SW480 (cell line): ENCODE measurements at places on chromosomes 7 and 10.
A peak's percentile ranks its signal among the peaks of the same experiment; 100 is the strongest.

DNA sequence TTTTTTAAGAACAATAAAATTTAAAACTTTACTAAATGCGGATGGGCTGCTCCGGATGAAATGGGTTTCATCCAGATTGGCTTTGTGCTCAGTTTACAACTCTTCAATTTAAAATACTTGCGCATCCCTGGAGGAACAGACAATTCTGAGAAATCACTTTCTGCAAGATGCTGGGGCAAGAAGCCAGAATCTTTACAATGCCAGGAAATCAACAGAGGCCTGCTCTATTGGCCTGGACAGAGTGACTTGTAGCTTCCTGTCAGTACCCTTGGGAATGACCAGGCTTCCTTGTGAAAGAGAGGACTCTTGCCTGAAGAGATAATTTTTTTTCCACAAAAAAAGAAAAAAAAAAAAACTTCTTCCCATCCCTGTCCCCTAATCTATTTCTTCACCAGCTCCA, 3.9 kb upstream of the FAM13C start:
- DNase-seq: no peak

- DNase-seq: no peak
Measured at GRCh38 chr10:36450380-36450779, 675.0 kb upstream of the ANKRD30A start.

GRCh38 chr10:110723224-110723891, 79.2 kb downstream of the RBM20 start:
- no peak for DNase-seq

DNA sequence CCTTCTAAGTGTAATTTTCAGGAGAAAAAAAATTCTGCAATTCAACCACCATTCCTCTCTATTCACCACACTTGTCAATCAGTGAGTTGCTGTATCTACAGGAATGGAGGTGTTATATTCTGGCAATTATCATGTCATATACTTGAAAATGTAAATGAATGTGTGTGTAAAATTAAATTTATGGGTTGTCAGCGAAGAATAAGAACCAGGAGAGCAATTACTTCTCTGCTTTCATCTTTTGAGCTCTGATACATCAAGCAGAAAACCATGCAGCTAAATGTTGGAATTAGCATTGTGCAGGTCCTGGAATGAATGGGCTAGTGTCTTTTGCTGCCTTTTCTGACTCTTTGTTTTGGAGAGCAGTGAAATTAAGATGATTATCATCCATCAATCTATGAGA, 207.6 kb downstream of the FOXP2 start:
- no peak for DNase-seq

DNA sequence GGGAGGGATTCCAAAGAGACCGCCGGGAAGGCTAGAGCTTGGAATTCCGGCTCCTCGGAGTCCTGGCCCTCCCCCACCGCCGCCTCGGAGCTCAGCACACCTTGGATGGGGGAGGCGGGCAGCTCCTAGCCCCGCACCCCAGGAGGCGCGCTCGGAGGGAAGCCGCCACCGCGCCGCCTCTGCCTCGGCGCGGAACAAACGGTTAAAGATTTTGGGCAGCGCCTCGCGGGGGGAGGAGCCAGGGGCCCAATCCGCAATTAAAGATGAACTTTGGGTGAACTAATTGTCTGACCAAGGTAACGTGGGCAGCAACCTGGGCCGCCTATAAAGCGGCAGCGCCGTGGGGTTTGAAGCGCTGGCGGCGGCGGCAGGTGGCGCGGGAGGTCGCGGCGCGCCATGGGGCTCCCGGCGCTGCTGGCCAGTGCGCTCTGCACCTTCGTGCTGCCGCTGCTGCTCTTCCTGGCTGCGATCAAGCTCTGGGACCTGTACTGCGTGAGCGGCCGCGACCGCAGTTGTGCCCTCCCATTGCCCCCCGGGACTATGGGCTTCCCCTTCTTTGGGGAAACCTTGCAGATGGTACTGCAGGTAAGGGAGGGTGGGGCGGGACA, at the start of gene CYP26A1:
TSS of gene CYP26A1 (plus strand) at position 355 of the 608 bp plus-strand sequence. CDS start at position 397, 42 bp downstream.
- DNase-seq: peak; percentile 50

DNA sequence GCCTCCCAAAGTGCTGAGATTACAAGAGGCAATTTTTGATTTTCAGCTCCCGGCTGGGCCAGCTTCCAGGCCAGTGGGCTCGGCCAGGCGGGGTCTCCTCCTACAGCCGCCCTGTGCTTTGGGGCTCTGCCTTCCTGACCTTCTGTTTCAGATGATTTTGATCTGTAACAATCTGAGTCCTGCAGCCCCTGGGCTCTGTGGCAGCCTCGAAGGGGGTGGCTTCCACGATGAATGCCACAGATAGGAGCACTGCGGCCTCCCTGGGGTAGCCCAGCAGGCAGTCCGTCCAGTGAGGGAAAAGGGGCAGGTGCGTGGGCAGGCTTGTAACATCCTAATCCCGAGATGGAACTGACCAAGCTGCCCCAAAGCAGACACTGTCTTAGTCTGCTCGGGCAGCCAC, 177.5 kb downstream of the DNAJB6 start:
- no peak for DNase-seq

DNA sequence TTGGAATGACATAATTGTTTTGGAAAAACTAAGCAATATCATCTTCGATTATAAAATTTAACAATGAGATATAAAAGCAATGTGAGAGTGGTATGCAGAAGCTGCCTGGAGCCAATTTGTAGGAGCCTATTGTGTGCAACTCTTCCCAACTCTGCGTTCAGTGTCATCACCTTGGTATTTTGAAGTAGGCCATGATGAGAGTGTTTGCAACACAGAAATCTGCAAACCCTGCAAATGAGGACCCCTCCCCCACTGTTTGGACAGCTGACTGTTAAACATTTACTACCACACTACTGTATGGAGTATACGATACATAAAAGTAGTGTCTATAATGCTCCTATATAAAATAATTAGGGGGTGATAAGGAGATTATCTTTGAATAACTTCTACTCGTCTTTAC, 531.3 kb downstream of the ATRNL1 start:
- DNase-seq: no peak

DNA sequence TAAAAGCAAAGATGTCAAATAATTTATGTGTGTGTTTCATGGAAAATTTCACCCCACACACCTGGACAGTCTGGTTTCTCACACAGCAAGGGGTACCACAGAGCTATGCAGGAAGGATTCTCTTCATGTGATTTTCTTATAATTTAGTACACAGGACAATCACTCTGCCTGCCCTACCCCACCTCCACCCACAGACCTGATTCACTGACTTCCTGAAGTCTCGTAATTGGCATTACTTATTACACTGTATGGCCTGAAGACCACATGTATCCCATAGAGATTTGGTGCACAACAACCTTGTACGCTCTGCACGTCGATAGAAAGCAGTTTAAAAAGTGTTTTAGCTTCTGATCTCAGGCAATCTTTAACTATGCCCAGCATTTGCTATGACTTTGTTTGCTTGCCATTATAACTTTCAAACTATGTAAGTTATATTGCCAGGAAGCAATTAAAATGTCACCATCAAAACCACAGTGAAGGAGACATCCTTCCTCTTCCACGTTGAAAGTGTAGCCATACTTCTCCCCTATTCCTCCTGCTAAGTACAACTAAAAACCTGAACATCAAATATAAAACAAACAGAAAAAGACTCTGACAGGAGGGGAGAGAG, 279.4 kb upstream of the IMMP2L start:
- no peak for DNase-seq

DNA sequence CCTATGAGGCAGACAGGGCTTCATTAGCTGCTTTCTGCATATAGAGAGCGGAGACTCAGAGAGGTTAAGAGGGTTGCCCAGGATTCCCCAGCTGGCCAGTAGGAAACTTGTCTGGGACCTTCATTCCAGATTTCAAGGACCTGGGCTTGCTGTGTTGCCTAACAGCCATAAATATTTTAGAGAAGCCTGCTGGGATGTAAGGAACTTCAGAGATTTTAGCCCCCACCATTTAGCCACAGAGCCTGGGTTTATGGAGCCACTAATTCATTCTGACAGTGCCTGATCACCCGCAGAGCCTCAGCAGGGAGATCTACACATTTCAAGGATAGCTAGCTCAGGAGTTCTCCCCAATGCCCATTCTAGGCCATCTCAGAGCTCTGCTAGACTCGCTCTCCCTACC, 56.6 kb upstream of the TRUB1 start:
- no peak for DNase-seq

DNA sequence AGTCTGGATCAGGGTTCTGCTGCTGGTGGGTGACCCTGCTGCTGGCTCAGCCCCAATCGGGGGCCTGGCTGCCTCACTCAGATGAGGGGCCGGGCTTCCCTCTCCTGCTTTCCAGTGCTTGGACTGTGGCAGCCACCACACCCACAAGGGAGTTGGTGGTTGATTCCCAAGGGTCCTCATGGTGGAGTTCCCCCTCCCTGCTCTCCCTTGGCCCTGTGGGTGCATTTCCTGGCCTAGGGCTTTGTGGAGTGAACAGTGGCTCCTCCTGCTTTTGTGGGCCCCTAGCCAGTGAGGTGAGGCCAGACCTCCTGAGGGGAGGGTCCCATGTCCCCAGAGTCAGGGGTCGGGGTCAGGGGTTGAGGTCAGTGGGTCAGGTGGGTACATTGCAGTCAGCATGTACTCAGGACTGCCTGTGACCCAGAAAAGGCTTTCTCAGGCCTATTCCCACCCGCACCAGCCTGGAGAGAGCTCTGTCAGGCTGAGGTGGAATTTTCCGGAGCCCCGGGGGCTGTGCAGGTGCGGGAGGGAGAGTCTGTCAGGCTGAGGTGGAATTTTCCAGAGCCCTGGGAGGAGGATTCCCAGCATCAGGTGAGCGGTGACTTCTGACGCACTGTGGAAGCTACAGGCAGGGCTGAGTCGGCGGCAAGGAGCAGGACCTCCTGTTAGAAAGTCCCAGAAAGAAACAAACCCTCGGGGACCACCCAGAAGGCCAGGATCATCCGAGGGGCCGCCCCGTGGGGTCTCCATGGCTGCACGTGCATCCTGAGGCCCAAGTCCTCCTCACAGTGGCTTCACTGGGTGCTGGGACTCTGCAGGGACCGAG, 94.4 kb upstream of the INSIG1 start:
- DNase-seq: no peak

- DNase-seq: no peak
Measured at GRCh38 chr7:2838873-2839578, 5.1 kb downstream of the GNA12 start.

DNA sequence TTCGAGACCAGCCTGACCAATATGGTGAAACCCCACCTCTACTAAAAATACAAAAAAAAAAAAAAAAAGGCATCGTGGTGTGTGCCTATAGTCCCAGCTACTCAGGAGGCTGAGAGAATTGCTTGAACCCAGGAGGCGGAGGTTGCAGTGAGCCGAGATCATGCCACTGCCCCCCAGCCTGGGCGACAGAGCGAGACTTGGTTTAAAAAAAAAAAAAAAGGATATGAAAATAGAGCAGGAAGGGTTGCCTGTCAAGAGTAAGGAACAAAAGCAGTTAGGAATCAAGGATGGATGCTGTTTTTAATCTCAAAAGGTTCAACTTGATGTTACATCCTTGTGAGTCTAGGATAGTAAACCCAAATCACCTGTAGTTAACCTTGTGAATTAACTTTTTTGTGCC, 11.8 kb upstream of the ASCC1 start:
- DNase-seq: no peak
